ENCODE measurements at places on chromosomes 2 and 18.
A peak's percentile ranks its signal among the peaks of the same experiment; 100 is the strongest.

- no peak for DNase-seq
These were observed 170.7 kb downstream of the TNS1 start for GRCh38 chr2:217832115-217832514.

DNA sequence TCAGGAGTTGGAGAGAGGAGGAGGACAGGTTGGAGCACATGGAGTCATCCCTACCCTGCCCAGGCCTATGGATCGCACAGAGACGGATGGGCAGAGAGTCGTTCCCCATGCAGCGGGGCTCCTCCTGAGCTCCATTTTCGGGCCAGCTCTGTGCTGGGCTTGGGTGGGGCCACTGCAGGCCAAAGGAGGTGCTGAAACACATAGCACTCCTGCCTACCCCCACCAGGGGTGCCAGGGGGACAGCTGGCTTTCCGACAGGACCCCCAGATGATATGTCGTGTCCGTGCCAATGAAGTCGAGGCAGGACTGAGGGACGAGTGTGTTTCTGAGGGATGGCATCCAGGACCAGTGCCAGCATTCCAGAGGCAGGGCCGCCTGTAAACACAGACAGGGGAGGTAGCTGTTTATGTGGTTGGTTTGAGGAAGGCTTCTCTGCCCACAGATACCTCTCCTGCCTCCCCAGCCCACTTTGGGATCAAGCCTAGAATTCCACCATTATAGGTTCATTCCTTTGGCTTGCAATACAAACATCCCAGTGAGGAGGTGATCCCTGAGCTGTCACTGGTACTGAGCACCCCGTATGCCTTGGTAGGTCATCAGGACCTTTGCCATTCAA, 116.6 kb downstream of the GLI2 start:
- DNase-seq = peak; percentile 64

GRCh38 chr2:191951376-191951775, 104.5 kb upstream of the CAVIN2 start:
- no peak for DNase-seq

DNA sequence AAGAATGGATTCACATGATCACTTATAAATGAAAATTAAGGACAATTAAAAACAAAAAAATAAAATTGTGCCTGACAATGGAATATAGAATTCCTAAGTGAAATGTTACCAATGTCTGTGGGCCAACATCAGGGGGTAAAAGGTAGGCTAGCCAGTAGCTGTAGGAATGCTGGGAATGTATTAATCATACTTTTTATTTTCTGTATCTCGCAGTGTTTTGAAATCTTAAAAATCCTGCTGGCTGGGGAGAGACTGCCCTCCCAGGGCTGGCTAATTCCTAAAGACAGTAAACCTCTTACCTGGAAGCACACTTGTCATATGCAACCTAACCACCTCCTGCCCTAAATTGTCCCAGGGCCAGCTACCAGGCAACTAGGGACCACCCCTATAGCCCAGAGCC, 69.8 kb downstream of the REV1 start:
- peak; percentile 61 for DNase-seq

Measured in astrocyte of the hippocampus (primary cell).